ENCODE measurements at places on chromosomes 5 and 9.

DNA sequence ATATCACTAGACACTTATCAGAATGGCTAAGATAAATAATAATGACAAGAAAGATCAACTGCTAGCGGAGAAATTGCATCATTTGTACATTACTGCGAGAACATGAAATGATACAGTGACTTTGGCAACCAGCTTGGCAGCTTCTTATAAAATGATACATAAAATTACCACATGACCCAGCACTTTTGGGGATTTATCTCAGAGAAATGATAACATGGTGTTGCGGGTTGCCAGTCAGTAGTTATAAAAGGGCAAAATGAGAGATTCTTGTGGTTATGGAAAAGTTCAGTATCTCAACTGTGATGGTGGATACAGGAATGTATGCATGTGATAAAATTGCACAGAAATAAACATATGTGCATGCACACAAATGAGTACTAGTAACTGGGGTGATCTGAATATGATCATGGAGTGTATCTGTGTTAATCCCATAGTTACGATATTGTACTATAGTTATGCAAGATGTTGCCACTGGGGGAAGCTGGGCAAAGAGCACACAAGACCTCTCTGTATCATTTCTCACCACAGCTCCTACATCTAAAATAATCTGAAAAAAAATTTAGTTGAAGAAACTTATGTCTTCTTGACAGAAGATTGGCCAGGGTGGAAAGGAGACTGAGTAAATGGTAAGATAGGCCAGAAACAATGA, 128.9 kb downstream of the NXNL2 start:
- DNase-seq = no peak

GRCh38 chr5:171975877-171976667, 30.4 kb downstream of the FBXW11 start:
- DNase-seq = no peak

DNA sequence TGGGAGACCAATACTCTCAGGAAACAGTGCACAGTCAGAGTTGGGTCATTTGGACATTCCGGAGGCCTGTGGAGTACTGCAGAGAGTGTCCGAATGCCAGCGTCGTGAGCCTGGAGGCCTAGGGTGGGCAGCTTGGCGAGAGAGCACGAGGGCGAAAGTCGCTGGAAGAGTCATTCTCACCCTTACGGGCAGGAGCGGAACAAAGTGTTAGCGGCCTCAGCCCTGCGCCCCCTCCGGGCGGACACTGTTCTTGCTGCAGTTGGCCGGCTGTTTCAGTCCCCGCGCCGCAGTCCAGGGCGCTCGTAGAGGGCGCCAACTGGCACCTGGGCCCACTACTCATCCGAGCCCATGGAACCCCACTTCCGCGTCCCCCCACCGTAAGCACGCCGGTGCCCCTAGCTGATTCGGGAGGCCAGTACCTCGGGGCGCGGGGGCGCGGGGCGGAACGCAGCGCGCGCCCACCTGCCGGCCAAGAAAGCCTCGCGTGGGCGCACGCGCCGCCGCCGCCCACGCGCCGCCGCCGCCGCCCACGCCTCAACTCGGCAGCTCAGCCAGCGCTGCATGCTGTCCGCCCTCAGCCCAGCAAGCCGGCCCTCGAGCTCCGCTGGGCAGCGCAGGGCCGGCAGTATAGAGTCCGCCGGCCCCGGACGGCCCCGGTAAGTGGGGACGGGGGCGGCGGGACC, 99.7 kb upstream of the CCL21 start:
- no peak for DNase-seq

DNA sequence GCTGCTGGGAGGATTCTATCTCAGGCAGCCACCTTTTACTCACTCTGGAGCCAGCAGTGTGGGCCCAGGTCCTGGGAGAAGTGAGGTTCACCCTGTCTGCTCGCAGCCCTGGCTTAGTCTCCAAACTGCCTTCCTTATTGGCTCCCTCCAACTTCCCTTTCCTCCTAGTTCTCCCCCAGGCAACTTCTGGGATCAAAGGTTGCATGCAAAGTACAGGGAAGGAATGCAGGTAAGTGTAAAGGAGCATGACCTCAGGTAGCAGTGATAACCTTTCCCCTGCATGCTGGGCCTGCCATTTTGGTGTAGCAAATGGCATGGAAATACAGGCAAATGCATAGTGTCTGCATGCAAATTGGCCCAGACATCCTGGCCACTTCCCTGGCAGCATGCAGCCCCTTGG, 53.8 kb upstream of the ARAP3 start:
- no peak for DNase-seq

DNA sequence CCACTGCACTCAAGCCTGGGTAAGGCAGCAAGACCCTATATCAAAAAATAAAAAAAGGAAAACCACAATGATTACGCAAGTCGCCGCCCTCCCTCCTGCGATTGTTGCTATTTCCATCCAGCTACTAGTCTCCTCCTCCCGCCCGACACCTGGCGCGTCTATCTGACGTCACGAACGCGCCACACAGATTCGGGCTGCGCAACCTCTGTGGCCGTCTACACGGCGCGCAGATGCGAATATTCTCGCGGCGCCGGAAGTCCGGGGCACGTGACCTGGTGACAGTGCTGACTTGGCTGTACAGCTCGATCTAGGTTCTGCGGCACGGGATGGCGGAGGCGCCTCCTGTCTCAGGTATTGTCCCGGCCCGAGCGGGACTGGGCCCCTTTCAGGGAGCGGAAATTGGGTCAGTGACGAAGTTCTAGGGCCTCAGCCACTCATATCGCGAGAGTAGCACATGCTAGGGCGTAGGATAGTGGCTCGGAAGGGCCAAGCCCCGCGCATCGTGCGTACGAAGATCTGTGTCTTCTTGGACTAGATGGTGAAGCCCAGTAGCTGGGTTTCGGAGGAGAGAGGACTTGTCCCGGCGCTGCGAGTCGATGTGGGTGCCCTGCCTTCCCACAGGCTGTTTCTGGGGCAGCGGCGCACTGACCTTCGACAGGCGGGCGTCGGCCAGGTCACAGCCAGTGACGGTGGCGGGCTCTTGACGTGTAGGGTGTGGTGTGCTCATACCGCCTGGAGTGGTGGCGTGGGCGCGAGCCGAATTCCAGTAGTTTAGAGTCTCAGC, at the start of gene NFX1:
TSS of gene NFX1 (plus strand) at position 270 of the 784 bp plus-strand sequence. CDS start at position 327, 57 bp downstream.
- DNase-seq = peak; percentile 99

GRCh38 chr5:111398013-111398412, 114.3 kb downstream of the STARD4 start:
- DNase-seq = peak; percentile 12

- DNase-seq = no peak
Measured at GRCh38 chr9:22158271-22158670, 149.2 kb upstream of the CDKN2B start.

DNA sequence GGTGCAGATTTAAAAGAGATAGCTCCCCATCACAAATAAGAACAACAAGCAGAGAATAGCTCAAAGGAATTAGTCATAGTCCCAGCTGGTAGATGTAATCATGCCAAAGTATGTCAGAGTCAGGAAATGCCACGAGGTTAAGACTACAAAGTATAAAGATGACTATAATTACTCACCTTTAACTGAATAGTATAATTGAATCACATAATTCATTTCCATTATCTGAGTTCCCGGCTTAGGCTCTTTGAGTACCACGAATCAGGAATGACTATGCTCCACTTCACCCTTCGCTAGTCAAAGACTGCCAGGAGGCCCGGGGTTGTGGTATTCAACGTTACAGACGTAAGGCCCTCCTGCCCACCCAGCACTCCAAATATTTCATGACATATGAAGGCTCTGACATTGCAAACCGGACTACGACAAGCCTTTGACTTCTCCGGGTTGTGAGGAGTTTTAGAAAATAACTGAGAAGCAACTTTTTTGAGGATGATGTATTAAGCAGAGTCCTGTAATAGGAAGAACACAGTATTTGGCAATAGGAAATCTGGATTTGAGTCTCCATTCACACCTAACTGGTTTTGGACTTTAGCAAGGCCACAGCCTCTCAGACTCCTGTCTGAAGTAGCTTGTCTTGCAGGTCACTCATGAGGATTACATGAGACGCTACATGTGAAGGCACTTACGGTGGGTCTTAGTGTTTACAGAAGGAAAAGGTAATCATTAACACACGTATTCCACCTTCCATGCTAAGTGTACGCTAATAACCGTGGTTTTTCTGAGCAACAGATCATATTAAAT, 64.6 kb downstream of the ENC1 start:
- DNase-seq = peak; percentile 39

DNA sequence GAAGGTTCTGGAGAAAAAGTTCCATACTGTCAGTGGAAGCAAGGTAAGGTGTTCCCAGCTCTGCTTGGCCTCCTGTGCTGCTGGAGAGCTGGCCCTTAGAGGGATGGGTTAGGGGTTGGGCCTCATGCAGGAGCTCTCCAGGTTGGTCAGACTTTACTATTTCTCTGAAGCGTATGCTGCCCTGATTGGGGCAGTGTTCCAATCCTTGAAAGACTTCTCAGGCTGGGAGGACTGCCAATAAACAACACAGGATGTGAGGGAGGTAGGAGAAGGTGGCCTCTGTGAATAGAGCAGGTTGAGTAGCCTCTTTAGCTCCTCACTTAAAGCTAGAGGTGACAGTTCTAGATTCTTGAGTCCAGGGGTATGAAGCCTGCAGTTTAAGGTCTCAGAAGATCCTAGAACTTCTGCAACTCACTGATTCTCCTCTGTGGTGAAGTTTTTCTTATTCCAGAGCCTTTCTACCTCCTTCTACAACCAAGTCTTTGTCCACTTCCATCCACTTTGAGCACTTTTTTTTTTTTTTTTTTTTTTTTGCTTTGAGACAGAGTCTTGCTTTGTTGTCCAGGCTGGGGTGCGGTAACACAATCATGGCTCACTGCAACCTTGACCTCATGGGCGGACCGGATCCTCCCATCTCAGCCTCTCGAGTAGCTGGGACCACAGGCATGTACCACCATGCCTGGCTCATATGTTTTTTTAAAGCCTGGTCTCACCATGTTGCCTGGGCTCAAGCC, 3.0 kb downstream of the HNRNPAB start:
- DNase-seq = no peak

- no peak for DNase-seq
Measured at GRCh38 chr5:144167998-144168397, 2.5 kb downstream of the YIPF5 start.

GRCh38 chr5:89147031-89147430, 264.0 kb upstream of the MEF2C start:
- DNase-seq = no peak

DNA sequence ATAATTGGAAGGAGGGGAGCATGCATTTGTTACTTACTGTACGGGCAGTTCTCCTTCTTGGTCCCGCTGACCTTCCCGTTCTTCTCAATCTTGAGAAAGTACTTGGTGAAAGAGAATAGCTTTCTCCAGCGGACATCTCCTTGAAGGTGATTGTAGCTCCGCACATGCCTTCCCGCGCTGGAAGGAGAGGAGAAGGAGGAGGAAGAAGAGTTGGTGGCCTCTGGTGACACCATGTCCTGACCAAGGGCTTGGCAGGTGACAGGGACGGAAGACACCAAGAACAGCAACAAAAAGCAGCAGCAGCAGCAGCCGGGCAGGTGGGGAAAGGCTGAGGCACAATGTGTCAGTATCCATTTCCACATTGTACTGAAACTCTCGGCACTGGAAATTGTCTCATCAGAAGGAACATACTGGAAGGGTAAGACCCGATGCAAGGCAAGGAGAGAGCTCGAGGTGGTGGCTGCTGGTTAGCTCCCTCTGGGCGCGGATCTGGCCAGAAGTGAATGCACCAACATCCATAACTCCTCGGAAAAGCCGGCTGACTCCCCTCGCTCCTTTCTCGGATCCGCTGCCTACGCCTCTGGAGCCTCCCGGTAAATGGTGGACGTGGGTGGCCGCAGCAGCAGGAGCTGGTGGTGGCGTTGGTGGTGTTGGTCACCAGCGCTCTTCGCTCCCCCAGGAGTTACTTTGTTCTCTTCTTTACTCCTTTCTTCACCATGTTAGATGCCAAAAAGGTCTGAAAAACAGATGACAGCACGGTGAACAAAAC, 715 bp downstream of the FGF10 start:
- DNase-seq = no peak

GRCh38 chr5:58066557-58066956, 393.3 kb downstream of the PLK2 start:
- no peak for DNase-seq

DNA sequence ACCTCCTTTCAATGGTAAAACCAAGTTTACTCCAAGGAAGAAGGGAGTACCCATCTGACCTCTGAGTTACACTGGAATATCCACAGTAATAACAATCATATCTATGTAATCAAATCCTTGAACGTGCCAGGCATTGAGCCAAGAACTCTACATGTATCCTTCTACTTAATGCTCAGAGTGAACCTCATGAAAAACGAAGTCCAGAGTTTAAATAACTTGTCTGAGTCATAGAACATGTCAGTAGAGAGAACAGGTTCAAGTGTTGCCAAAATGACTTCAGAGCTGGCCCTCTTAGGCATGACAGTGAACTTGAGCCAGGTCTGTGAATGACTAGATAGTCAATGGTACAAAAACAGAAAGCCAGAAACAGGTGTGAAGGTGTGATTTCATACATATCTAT, 164.1 kb upstream of the ZNF618 start:
- DNase-seq = no peak

- no peak for DNase-seq
Measured at GRCh38 chr5:72505539-72506157, 1.6 kb downstream of the ZNF366 start.

DNA sequence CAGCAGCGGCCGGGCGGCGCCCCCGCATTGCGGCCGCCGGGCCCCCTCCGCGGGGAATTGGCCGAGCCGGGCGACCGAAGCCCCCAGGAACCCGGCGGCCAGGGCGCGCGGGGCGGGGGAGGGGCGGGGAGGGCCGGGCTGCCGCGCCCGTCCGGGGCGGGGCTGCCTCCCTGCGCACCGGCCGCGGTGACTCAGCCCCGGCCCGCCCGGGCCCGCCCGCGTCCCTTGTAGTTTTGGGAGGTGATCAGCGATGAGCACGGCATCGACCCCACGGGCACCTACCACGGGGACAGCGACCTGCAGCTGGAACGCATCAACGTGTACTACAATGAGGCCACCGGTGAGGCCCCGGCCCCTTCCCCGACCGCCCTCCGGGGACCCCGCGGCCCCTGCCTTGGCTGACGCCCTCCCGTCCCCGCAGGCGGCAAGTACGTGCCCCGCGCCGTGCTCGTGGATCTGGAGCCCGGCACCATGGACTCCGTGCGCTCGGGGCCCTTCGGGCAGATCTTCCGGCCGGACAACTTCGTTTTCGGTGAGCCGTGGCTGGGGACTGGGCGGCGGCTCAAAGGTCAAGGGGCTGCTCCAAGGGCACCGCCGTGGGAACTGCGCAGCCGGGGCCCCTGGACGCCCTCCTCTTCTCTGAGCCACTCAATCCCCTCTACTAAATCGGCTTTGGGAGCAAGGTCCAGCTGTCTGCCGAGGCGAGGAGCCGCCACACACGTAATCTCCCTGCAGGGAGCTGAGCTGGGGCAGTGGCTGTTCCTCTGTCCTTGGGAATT, 592 bp downstream of the TUBB4B start:
- peak; percentile 73 for DNase-seq

DNA sequence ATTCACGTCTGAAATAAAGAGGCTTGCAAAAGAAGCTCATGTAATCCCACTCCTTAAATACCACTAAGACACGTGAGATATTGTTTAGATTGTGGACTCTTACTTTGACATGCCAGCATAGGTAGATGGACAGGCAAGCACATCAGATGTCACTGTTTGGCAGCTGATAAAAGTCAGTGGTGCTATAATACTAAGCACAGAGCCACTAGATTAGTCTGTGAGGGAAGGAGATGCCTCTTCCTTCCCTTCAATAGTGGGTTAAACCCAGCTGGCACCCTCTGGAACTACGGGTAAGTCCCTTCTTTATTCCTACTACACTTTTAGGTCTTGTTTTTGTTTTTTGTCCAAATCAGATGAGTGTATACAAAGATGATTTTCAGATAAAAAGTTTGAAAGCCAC, at the start of gene MYOT:
TSS of gene MYOT (plus strand) at position 197 of the 400 bp plus-strand sequence. CDS start 2,792 bp downstream, outside the sequence.
- DNase-seq = no peak

GRCh38 chr5:53426512-53426830, 54.0 kb upstream of the FST start:
- DNase-seq = no peak

GRCh38 chr9:121447321-121447834, 52.3 kb downstream of the GGTA1 start:
- no peak for DNase-seq
